ENCODE measurements at places on chromosomes 16 and 17.

DNA sequence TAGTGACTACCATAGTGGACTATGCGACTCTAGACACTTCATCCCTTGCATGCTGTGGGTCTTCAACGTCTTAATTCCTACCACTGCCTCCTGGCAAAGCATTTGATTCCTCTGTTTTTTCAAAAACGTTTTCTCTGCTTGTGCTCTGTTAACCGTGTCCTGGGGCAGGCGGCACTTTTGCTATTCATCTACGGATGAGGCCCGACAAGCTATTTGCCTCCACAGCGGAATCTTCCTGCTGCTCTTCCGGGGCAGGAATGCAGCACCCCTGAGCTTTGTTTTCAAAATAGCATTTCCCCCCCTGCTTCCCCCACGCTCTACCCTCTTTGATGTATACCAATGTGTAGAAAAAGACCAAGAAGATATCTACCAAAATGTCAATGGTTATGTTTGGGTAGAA, 39.8 kb upstream of the METTL16 start:
- no peak for DNase-seq

DNA sequence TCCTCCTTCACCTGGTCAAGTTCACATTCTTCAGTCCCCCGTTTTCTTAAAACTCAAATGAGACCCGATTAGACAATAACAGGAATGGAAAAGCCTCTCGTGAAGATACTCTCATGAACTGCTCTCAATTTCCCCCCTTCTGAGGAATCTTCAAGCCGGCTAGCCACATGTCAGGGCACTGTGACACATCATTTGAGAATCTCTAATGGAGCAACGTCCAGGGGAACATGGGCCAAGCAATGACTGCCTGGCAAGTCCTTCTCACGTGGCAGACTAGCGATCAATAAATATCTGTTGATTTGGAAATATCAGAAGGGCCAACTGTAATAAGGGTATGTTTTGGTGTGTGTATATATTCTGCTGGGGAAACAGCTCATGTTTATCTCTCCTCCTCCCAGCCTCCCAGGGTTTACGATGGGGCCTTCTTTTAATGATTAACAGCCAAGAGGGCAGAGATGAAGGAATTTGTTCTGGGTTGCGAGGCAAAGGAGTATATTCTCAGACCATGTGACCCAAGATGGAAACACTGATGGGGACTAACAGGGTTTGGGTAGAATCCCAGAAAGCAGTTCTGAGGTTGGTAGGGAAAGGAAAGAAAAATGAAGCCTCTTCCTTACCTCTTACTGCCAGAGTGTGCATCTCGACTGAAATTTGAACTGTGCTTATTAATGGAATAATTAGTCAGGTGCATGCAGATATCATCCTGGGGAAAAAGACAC, 21.4 kb downstream of the TTLL6 start:
- DNase-seq = no peak

GRCh38 chr17:50629902-50630301, 4.8 kb upstream of the ABCC3 start:
- no peak for DNase-seq

DNA sequence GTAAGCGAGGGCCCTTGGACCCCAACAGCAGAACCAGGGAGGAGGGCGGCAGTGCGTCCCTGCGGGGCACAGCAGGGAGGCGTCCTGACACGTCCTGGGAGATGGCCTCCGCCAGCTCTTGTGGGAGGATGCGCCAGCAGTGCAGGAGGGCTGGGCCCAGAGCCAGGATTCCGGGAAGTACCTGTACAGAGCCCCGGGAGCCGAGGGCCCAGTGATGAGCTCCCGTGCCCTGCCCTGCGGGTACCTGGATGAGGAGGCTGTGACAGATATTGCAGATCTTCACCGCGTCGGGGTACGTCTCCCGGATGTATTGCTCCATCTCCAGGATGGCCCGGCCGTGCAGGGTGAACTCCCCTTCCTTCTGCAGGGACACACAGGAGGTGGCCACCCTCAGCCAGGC, 23.1 kb downstream of the KDM8 start:
- no peak for DNase-seq

DNA sequence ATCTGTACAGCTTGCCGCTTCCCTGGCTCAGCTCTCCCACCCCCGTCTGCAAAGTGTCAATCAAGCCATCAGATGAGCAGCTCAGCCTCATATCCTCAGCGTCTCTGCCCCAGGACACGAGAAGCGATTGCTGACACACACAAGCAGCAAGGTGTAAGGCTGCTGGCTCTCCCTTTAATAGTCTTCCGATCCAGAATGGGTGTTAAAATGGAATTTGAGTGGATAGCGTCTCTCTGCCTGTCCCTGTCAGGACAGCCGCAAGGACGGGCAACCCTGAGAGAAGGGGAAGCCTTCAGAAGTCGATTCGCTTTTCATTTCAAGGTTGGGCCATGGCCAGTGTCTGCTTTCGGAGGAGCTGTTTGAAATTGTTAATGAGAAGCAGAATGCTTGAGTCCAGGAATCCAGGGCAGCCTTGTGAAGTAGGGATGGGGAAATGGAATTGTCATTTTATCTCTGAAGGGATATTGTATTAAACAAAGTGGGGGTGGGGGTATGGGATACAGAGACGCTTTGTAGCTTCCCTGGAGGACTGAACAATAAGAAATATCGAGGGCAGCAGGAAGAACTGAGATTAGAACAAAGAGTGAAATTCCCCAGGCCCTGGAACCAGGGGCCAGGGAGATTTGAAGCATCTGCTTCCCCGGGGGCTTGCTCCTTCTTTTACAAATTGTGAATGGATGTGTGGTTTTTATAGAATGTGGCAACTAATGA, 4.7 kb upstream of the PIPOX start:
- no peak for DNase-seq

DNA sequence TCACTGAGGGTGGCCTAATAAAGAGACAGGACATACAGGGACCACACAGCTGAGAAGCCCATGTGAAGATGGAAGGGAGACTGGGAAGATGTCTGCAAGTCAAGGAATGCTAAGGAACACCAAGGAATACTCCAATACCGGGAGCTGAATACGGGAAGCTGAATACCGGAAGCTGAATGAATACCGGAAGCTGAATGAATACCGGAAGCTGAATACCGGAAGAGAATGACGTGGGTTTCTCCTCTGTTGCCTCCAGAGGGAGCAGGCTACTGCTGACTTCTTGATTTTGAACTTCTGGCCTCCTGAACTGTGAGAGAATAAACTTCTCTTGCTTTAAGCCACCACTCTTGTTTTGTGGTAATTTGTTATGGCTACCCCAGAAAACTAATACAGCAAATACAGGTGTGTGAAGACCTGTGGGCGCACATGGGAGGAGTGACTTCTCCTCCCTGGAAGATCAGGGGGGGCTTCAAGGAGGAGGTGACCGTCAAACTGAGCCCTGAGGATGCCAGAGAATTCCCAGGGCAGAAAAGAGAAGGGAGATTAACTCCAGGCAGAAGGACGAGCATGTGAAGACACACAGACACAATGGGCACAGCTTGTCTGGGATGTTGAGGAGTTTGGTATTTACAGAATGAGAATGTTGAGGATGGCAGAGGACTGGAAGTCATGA, 259.9 kb downstream of the IRF8 start:
- no peak for DNase-seq

DNA sequence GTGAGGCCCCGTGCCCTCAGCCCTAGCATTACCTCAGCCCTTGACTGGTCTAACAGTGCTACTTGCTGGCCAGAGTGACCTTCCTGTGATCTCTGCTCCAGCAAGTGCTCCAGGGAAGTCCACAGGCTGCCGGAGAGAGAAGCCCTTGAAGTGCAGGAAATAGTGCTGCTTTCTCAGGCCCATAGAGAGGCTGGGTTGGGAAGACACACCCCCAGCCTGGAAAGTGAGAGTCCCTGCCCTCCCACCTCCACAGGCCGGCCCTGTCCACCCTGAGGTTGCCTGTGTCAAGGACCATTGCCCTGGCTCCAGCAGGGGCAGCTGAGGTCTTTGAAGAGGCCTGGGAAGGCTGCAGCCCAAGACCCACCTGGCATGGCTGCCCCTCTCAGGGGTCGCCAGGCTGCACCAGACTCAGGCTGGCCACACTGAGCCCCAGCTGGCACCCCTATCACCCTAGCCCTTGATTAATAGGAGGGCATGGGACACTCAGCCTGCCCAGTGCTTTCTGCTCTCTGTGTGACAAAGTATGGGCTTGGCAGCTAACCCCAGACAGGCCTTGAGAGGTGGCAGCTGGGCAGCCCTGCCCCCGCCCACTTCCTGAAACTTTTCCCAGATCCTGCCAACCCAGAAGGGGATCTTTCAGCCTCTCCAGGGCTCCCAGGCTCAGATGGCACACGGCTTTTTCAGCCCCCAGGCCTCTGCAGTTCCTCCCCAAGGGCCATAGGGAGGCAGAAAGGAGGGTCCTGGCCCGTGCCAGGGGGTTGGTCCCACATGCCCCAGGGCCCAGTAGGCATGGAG, 21.7 kb downstream of the ATP6V0D1 start:
- DNase-seq = no peak
